Adipose tissue (tissue), 3 donors: ENCODE measurements at places on chromosomes 3 and 15. TPM values are rescaled to one million over a fixed set of nuclear protein-coding genes. Genes with fewer than 3 reads are reported as not detected.

Gene HTR3E
- polyA plus RNA-seq: not detected

Gene RAB5A
- 54.8 TPM for polyA plus RNA-seq

Gene ST3GAL6
- 13.1 TPM for polyA plus RNA-seq

Gene PTH1R
- polyA plus RNA-seq: 62.9 TPM

Gene ARHGEF26
- 4.0 TPM for polyA plus RNA-seq

Gene SLC12A8
- 4.1 TPM for polyA plus RNA-seq

Gene ASB7
- 2.1 TPM for polyA plus RNA-seq

Gene SLC24A5
- not detected for polyA plus RNA-seq

Gene GP5
- polyA plus RNA-seq: 0.05 TPM

Gene AQP9
- 16.7 TPM for polyA plus RNA-seq

Gene LARP6
- 6.6 TPM for polyA plus RNA-seq

Gene DZIP1L
- polyA plus RNA-seq: 5.3 TPM

Gene OXTR
- polyA plus RNA-seq: 0.03 TPM

Gene COLQ
- 0.61 TPM for polyA plus RNA-seq
